CD4-positive, alpha-beta T cell treated with Interleukin-15 for 4 hours (primary cell): ENCODE measurements at places on chromosomes 12 and 14.

- DNase-seq: no peak
Observed at GRCh38 chr12:68790952-68791234, 17.1 kb upstream of the MDM2 start.

- no peak for DNase-seq
Observed at GRCh38 chr12:31308116-31308515, 17.8 kb downstream of the SINHCAF start.

DNA sequence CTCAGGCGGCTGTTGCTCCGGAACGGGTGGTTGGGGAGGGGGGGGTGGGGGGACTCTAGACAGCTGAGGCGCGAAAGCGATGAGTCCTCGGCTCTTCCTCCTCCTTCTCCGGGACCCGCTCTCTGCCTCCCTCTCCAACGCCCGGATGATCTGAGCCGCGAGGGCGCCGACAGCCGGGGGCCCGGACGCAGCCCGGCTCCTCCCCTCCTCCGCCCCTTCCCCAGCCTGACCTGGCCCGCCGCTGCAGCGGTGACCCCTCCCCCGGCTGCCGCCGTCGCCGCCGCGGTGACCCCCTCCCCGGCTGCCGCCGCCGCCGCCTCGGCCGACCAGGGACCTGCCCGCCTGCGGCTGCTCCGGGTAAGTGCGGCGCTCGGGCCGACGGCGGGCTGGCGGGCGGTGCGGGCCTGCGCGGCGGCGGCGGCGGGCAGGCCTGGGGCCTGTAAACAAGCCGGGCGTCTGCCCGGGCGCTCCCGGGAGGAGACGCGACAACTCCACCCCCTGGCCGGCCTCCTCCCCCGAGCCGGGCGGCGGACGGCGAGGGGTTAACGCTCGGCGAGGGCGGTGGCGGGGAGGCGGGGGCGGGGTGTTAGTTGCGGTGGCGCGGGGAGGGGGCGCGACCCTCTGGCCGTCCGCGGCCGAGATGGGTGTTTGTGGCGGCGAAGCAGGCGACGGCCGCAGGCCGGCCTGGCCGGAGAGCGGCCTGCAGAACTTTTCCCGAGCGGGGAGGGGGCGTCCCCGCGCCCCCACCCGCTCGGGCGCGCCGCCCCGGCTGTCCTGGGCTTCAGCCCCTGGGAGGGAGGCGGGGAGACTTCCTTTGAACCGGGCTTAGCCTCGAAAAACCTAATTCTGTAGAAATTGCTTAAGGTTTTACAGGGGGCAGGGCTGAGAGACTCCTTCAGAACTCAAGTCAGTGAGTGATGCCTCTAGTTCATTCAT, 568 bp downstream of the PPM1A start:
- DNase-seq: peak; percentile 67

DNA sequence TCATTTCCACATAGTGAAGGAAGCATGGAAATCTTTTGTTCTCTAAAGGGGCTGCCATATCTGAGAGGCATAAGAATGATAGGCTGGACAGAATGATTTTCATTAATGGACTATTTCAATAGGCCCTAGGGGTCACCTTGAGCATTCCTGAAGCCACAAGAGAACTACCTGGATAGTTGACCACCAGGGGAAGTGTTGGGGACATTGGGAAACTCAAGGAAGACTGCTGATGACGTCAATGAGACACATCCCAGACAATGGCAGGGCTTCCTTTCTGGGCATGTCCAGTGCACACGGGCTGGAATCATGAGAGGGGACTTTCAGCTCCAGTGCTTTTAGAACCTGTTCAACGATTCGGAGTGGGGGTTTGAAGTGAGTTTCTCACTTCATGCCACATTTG, 48.8 kb upstream of the CHST11 start:
- no peak for DNase-seq

- no peak for DNase-seq
Observed at GRCh38 chr12:105920161-105920684, 218.5 kb downstream of the NUAK1 start.

DNA sequence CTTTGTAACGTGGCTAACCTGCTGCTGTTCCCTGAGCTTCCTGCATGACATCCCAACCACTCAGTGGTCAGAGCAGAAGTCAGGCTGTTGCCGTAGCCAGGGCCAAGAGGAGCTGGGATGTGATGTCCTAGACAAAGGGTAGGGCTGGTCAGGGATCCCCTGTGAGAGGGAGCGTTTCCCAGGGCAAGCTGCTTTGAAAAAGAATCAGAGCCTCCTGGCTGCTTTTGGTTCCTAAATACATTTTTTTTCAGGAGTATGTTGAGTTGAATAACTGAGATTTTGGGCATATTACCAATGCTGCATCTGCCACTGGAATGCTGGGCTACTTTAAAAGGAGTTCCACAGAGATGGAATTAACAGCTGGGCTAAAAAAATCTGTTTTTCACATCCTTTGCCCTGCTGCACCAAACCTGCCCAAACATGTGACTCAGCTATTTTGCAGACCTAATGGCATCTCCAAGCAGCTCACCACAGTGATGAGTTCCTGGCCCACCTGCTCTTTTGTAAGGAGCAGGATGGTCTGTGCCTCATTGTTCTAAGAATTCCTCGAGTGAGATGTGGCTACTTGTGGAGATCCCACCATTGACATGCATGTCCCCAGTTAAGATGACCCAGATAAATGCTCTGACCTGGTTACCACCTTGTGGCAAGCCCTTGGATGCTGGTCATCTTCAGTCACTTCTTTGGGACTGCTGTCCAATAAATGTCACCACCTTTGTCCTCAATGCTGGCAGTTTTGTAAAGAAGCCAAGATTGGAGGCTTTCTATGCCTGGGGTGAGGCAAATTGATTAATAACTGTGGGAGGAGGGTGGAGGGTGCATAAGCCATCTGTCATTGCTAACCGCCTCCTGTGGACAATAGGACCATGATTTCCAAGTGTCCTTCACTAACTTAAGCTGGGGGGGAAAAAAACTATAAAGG, 24.1 kb downstream of the ANKRD13A start:
- no peak for DNase-seq

DNA sequence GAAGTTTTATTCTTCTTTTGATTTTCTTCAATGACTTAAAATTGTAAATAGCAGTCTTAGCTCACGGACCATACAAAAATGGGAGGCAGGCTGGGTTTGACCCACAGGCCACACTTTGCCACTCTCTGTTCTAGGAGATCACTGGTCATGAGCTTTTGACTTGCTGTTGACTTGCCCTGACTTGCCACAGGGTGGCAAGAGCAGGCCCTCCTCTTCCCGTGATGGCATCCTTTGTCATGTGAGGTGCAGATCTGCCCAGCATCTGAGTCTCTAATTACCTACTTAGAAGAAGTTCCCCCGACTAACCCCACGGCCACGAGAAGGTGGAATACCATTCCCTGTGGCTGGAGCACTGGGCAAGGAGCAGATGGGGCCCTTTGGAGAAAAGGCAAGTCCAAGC, 81.0 kb upstream of the SCAF11 start:
- no peak for DNase-seq

- no peak for DNase-seq
Observed at GRCh38 chr12:126807312-126807865, 1459.6 kb upstream of the TMEM132C start.

DNA sequence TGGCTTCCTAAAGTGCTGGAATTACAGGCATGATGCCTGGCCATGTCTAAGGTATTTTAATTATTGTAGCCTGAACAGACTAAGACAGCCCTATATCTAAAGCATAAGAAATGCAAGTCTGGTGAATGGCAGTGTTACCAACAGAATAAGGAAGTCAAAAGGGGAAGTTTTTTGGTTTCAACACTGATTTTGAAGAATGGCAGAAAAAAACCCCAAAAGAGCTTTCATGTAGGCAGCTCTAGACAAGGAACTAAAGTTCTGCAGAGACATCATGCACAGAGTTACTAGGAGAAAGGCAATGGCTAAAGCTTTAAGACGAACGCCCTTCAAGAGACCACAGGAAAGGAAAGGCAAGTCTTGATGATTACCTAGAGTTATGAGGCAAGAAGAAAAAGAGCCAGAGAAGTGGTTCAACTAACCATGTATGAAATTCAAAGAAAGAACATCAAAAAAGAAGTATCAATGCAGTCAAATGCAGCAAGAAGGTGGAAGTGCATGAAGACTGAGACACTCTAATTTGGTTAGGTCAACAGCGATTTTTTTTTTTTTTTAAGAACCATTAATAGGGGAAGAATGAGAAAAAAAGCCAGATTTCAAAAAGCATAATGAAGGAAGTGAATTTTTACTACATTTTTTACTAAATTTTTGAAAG, 50.8 kb downstream of the RPS6KA5 start:
- DNase-seq: peak; percentile 25

DNA sequence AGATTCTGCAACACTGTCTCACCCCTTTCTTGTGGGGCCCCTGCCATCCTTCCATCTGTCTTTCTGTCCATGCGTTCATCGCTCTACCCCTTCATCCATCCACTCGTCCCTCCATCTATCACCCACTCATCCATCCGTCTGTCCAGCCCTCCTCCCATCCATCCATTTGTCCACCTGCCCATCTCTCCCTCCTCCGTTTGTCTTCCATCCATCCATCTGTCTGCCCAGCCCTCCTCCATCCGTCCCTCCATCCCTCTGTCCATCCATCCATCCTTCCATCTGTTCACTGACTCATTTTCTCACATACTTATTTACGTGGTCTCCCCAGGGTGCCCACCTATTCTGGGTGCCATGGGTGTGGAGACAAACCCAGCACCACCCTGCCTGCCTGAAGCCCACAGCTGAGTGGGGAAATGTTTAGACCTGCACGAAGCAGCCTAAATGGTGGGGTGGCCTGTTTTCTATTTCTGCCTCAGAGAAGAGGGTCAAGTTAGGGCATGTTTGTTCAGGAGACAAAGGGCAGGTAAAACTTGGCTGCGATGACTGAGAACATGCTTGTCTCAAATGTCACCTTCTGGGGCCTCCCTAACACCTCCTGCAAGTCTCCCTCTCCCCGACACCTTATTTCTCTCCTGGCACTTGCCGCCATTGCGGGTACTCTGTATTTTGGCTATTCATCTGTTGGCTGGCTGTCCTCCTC, 2.8 kb upstream of the SLC25A47 start:
- DNase-seq: no peak

- no peak for DNase-seq
Observed at GRCh38 chr12:131922772-131923171, 6.3 kb upstream of the PUS1 start.

DNA sequence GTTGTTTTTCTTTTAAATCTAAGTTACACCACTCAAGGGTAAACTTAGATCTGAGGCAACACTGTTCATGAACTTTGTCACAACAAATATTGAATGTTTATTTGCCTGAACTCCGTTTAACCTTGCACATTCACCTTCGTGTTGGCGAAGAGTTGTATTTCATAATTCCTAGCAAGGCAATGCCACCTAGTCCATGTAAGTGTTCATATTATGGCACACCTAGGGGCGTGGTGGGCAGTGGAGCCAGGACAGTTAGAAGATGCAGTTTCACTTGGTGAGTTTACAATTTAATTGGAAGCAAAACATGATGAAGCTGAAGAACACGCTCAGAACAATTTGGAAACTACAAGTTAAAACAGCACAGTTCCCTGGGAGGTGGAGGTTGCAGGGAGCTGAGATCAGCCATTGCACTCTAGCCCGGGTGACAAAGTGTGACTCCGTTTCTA, 30.4 kb upstream of the GNPNAT1 start:
- DNase-seq: no peak

DNA sequence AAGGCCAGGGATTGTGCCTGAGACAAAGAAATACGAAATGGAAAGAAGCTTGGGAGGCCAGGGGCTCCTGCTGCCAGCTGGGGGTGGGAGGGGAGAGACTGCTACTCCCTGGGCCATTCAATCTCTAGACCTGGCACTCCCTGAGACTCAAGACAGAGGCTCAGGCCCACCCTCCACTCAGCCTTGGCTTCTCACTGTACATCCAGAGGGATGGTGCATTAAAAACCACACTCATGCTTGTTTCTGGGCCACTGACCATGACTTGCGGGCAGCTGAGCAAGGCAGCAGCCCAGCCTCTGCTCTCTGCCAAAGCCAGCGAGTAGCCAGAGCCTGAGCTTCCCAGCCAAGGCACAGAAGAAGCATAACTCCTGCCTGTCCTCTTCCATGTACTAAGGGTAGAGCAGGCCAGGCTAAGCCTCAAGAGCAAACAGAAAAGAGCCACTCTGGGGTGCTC, 41.5 kb downstream of the PITPNM2 start:
- no peak for DNase-seq

DNA sequence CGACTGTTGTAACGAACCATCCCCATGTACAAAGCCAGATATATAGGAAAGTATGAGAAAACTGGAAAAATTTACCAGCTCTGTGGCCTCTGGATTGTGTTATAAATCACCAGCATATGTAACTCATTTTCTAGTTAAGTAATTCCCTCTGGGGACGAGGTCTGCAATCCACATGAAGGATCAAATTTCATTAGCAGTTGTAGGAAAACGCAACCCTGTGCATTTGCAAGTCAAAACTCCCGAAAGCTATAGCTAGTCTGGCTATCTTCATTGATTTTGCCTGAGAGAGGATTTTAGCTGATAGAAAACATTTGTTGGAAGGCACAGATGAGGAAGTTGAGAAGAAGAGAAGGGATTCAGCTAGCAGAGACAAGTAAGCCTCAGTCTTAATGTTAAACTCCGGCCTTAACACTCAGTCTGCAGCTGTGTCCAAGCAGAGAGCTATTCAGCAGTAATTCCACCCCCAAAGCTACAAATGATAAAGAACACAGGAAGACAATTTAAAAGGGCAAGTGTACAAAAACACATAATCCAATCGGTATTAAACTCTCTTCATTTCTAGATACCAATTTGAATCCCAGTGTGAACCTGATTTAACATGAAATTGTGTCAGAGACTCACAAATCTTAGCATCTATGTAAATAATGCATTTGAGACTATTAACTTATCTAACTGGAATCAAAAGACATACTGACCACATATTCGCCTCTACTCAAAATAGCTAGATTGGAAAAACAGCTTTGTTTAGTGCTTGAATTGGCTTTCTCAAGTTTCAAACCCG, 54.2 kb upstream of the CERS5 start:
- no peak for DNase-seq

GRCh38 chr12:52278575-52279421, 4.4 kb downstream of the KRT86 start:
- DNase-seq: peak; percentile 66

DNA sequence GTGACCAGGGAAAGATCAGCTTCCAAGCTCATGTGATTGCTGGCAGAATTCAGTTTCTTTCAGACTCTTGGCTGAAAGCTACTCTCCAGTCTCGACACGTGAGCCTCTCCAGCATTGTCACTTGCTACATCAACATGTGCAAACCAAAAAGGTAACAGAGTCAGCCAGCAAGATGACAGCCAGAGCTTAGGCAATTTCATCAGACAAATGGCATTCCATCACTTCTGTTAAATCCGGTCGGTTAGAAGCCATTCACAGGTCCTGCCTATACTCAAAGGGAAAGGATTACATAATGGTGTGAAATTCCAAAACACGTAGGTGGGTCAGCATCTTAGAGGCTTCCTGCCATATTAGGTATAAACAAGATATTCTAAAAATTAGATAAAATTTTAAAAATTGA, 700.9 kb downstream of the AACS start:
- DNase-seq: no peak
